ENCODE measurements at places on chromosomes 7 and 10. TPM values are rescaled to one million over a fixed set of nuclear protein-coding genes. Genes with fewer than 3 reads are reported as not detected.
A peak's percentile ranks its signal among the peaks of the same experiment; 100 is the strongest.

SPDYE11 gene
- not detected for total RNA-seq

CALML3 gene
- not detected for total RNA-seq

STEAP1 gene
- 17.1 TPM for total RNA-seq

ZNF467 gene
- total RNA-seq = 0.19 TPM

FAM24A gene
- not detected for total RNA-seq

SPDYE2 gene
- total RNA-seq = not detected

PTF1A gene
- not detected for total RNA-seq

NKX1-2 gene
- total RNA-seq = 37.0 TPM

GRCh38 chr10:1674501-1674900, 62.8 kb downstream of the ADARB2 start:
- no peak for DNase-seq

GRCh38 chr10:103572347-103573204, 79.1 kb downstream of the NEURL1 start:
- no peak for DNase-seq

GRCh38 chr7:47373871-47374451, 207.9 kb downstream of the TNS3 start:
- DNase-seq = no peak

DNA sequence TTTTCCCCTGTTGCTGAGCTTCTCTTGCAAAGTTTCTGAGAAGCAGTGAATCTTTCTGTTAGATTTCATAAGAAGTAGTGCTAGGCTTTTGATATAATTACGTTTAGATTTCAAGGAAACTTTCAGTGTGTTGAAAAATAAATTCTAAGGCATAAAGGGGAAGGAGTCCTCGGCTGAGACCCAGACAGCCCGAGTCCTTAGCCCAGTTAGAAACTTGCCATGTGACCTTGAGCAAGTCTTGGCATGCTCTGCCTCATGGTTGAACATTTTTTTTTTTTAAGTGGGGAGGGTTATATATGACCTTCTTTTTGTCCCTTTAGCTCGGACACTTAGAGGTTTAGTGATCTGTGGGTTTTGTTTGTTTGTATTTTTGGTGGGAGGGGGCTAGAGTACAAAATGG, 117.5 kb downstream of the TCF7L2 start:
- no peak for DNase-seq

DNA sequence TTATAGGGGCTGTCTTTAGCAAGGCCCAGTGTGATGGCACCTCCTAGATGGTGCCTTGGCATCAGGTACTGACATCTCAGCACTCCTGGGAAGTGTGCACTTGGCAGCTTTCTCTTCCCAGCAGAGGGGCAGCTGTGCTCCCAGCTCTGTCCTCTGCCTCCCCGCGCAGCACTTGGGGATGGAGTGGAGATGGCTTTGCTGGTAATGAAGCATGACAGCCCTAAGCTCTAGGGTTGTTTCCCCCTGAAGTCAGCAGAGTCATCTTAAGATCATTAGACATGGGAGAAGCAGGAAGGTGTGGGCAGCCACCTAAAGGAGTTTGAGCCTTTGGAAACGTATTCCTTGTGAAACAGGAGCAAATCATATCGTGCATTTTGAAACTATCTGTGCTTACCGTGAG, 46.7 kb downstream of the HTRA1 start:
- no peak for DNase-seq

DNA sequence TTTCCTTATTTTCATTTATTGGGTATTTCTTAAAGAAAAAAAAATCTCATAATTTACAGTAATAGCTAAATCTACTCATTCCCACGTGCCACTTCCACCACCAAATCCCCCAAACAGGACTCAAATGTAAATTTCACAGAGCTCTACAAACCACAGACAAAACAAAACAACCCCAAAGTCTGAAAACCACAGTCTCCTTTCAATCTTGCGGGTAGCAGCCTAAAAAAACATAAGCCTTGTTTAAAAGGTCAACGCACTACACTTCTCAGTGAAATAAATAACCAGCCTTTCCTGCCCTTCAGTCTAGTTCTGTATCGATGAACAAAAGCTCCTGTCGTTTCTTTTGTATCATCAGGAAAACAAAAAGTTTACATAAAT, 121.8 kb upstream of the AFAP1L2 start:
- DNase-seq = no peak

GRCh38 chr10:132973903-132974241, 31.5 kb upstream of the CFAP46 start:
- DNase-seq = no peak

DNA sequence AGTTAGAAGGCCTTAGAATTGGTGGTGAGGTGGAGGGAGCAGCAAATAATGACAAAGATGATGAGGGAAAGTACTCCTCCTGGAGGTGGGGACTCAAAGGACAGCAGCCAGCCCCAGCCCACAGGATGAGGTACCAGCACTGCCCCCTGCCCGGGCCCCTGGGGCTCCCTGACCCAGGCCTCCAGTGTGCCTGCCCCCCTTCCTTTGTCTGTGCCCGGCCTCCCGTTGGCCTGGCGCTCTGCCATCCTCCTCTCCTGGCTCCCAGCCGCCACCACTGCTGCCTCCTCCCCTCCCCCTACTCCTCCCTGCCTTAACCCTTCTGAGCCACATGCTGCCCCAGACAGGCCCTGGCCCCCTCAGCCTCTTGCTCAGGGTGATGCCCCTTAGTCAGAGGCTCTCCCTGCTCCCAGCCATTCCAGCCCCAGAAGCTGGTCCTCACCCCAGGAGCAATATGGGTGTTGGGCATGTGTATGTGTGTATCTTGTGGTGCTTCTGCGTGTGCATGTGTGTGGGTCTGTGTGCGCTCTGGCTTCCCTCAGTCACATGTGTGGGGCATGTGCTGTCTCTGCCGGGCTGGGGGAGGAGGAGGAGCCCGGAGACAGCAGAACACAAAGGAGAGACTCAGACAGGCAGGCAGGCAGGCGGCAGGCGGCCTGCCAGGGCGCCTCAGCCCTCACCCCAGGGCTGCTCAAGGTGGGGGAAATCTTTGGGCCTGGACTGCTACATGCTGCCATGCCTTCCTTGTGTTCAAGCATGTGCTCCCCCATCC, 2.6 kb downstream of the LDB1 start:
- DNase-seq = peak; percentile 80

DNA sequence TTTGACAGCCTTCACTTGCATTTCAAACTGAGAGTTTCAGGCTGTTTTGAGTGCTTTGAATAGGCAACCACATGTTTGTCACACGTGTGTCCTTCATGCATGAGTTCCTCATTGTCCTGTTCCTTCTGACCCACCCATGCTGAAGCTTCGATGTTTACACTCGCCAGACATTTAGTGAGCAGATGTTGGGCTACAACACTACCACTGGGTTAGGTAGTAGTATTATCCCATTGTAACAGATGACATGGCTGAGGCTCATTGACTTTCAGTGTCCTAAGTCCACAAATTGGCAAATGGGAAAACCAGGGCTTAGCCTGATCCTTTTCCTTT, 456.1 kb downstream of the PHTF2 start:
- DNase-seq = no peak

- DNase-seq = peak; percentile 34
Observed at GRCh38 chr7:16926283-16926682, 44.5 kb upstream of the AGR3 start.

GRCh38 chr10:4826792-4827324, 851 bp downstream of the AKR1E2 start:
- no peak for DNase-seq

- DNase-seq = peak; percentile 80
Observed at GRCh38 chr10:7301006-7301778, 109.6 kb downstream of the SFMBT2 start.

DNA sequence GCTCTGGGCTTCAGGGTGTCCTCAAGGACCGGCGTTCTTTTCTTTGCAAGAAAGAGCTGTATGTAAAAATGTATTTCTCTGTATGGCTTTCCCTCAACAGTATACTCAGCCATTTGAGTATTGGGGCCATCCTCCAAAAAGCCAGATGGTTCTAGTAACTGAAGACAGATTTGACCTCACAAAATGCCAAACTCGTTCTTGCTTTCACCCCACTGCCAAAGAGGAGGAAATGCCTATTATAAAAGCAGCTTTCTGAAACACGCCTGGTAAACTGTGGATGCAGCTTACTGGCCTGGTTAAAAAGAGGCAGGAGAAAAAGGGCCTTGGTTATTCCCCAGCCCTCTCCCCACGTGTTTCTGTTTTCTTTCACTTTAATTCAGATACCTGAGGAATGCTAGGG, 7.7 kb upstream of the HTR5A start:
- DNase-seq = no peak

DNA sequence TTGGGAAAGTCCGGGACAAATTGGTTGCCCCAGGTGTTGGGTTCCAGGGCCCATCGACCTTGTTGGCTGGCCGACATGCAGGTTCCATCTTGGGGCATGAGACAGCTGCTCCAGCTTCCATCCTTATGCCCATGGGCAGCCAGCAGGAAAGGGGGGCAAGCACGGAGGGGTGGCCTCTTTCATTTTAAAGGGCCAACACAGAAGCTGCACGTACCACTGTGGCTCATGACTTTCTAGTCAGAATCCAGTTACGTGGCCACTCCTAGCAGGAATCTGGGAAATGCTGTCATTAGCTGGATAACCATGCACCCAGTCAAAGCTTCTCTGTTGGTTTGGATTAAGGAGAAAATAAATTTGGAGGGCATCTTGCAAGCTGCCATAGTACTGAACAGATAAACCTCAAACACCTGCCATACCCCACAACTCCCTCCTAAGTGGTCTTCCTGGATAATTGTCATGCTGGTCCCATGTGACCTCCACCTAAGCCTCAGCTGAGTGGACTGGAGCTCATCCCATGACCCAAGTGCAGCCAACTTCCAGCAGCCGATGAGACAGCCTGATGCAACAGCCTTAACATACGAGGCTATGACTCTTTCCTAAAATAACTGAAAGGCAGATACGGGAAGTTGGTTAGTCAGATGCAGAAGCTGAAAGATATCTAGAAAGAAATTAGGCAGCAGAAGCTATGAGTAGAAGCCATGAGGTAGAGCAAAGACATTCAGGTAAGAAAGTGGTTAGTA, 21.4 kb upstream of the GSDME start:
- DNase-seq = no peak

GRCh38 chr7:49850921-49851613, 77.6 kb downstream of the VWC2 start:
- peak; percentile 41 for DNase-seq

GRCh38 chr10:132784866-132785722, 853 bp downstream of the NKX6-2 start:
- DNase-seq = peak; percentile 75

- DNase-seq = no peak
Observed at GRCh38 chr7:126791306-126791705, 461.4 kb downstream of the GRM8 start.

DNA sequence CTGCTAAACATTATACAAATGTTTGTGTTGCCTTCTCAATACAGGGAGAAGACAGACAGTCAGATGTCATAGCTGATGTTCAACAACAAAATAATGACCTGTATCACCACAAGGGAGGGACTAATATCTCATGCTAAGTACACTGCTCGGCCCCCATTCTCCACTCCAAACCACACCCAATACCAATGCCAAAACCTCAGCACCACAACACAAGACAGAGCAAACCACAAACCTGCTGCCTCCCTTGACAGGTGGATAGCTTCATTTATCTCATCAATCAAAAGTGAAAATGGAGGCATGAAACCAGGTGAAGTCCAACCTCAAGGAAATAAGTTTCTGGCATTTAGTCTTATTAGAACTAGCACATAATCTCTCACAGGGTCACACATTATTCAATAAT, 109.5 kb downstream of the PARD3 start:
- no peak for DNase-seq

Measured in GM23338 (cell line).